ENCODE measurements at places on chromosomes 5 and 9. TPM values are rescaled to one million over a fixed set of nuclear protein-coding genes. Genes with fewer than 3 reads are reported as not detected.

DNA sequence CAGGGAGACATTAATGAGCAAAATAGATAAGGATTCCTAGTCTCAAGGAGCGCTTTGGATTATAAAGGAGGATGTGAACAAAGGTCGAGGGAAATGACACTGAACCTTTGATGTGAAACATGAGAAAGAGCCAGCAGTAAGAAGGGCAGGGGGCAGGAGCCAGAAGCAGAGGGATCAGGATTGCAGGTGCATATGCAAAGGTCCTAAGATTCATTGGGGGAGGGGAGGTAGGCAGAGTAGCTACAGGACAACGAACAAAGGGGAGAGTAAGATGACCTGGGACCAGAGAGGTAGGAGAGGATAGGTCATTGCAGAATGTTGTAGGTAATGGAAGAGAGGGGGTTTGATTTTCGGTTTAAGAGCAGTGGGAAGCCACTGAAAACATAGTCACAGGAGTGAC lies 129.2 kb upstream of the TRPM3 start:
- no peak for DNase-seq

GRCh38 chr5:66722686-66723085 lies 126.5 kb downstream of the MAST4 start:
- no peak for DNase-seq

GRCh38 chr5:151619812-151620460 lies 28.8 kb upstream of the FAT2 start:
- DNase-seq, result no peak

DNA sequence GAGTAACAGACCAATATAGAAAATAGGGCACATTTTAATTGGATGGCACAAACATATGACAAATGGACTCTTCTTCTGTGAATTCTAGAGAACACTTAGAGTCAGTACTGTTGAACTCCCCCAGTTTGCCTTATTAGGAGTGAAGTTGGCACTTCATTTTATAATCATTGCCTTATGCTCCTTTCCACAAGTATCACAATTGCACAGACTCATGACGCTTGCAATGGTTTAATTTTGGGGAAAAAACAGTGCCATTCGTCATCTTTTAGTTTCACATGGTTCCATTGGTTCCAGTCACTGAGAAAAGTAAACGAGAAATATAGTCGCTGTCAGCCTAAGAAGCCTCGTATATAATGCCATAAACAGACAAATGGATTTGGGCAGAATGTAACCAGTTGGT lies 71.2 kb downstream of the LURAP1L start:
- no peak for DNase-seq

DNA sequence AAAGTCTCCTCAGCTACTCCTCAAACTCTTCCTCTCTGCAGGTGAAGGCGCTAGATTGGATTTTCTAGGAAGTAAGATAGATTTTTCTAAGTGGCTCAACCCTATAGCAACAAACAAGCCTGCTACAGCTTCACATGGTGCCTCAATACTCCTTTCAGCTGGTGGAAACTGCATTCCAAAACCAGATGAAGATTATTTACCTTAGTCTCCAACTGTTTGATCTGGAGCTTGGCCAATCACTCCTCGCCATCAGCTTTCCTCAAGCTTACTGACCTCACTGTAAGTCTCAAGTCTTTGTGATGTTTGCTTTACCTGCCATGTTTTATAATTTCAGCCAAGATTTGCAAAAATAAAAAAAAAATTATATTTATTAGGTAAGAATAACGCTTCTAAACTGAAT lies 622.4 kb downstream of the CHSY3 start:
- DNase-seq, result no peak

DNA sequence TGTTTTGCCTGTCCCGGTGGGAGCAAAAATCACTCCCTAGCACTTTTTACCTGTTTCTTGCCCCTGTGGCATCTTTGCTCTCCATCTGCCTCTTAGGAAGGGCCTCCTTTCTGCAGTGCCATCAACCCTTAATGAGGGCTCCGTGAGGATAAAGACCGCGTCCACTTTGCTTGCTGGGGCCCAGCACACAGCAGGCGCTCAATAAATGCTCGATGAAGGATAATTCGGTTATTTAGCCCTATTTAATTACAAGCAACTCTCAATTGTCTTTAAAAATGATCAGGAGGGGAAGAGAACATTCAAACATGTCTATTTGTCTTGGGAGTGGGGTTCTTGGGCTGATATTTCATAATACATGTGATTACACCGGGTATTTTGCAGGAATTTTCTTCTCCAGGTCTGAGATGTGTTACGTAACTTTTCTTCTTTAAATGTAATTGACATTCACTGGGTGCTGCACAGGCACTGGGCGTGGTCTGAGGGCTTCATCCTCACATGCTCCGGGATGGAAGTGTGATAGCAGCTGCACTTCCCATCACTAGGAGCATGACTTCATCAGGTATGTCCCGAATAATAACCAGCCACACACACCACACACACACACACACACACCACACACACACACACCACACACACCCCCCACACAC lies 19.8 kb upstream of the NTNG2 start:
- no peak for DNase-seq

DNA sequence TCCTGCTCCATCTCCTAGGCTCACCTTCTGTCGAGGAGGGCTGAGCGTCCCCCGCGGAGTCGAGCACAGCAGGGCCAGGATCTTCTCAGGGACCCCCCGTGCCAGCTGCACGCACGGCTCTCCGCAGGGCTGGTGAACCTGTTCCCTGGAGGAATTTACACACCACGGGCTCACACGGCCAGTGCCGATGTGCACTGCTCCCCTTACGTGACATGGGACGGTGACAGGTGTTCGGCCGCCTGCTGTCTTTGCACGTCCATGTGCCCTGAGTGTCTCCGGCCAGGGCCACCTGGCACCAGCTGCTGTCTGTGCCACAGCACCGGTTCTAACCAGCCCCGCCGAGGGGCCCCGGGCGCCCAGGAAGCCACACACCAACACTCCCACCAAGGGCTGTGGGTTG lies 8.7 kb upstream of the AGPAT2 start:
- DNase-seq, result no peak

- DNase-seq, result no peak
These were observed 17.1 kb upstream of the IL6ST start for GRCh38 chr5:56011835-56012234.

GRCh38 chr9:137738703-137739102 lies 119.9 kb downstream of the EHMT1 start:
- no peak for DNase-seq

DNA sequence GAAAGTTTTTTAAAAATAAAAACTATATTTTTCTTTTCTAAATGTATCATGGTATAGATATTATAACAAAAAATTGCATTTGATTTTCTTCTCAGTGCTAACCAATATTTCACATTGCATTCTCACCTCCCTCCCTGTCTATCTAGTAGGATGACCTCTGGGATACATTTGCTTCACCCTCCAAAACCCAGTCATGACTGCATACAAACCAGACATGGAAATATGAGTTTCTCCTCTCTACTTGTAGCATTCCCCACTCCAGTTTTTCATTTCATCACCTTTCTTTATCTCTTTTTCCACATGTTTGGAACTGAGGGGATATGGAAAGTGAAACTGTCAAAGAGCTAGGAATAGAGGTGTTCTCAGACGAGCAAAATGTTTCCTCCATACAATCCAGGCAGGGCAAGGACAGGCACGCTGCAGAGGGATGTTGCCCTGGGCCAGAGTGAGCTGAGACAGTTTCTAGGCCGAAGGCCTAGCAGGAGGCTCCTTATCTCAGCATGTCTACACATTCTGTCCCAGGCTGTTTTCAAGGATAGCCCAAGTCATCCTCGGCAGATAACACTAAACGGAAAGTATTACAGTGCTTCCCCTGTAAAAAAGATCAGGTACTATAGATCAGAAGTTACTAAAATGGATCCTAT lies 46.7 kb downstream of the MEF2C start:
- no peak for DNase-seq

DNA sequence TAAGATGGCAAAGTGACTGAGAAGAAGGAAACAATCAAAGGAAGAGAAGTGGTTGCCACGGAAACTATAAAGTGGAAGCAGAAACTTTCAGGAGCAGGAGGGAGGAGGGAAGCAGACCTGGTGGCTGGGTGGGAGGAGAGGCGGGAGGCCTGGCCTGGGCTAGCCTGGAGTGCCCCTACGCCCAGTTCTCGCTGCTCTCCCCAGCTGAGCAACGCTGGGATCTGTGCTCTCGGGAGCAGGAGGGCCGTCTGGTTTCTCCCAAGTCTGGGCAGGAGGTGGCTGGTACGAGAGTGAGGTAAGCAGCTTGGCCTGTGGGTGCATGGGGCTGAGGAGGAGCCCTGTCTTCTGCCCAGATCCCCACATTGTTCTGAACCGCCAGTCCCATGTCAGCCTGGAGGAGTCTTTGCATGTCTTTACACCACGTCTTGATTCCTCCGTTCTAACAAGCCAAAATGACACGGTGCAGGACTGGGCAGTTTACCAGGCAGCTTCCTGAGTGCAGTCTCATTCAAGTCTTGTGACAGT lies 15.0 kb upstream of the DAB2IP start:
- no peak for DNase-seq

GRCh38 chr5:572398-573019 lies 39.6 kb upstream of the CEP72 start:
- no peak for DNase-seq

- DNase-seq, result no peak
These were observed 5.2 kb downstream of the NTMT1 start for GRCh38 chr9:129630967-129631673.

- DNase-seq, result no peak
These were observed 109.0 kb upstream of the DAB2 start for GRCh38 chr5:39533749-39534148.

DNA sequence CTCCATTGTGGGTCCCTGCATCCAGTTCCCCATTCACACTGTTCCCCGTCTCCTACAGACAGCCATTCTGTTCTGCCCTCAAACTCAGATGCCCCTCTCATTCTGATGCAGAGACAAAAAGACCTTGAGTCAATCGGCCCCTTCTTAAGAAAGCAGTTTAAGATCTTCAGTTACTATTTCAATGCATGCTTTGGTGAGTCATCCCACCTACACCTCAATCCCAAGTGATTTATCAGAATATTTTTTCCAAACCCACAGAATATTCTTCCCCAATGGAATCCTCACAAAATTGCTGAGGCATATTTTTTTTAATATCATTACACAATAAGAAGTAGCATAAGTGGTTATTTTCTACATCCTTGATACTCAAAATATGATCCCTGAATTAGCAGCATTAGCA lies 92.4 kb upstream of the SLC1A1 start:
- no peak for DNase-seq

- DNase-seq, result no peak
These were observed 10.3 kb upstream of the CCIN start for GRCh38 chr9:36158917-36159316.

- no peak for DNase-seq
These were observed 55.5 kb upstream of the KLF4 start for GRCh38 chr9:107545036-107545435.

GRCh38 chr9:104232781-104233341 lies 138.8 kb downstream of the SMC2 start:
- DNase-seq, result no peak

DNA sequence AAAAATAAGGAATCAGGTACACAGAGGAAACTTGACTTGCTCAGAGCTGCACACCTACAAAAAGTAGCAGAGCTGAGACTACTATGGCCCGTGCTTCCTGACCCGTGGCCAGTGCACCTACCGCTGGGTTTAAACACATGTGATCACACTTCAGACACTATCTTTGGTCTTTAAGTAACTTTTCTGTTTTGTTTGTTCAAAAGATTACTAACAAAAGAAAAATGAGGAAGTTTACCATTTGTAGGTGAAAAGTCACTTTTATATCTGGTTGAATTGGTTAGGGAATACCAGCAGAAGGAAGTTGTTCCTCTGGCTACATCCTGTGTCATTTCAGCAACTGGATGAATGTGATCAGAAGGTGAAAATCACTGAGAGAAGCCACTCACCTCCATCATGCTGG lies 6.5 kb upstream of the SYK start:
- DNase-seq, result no peak

DNA sequence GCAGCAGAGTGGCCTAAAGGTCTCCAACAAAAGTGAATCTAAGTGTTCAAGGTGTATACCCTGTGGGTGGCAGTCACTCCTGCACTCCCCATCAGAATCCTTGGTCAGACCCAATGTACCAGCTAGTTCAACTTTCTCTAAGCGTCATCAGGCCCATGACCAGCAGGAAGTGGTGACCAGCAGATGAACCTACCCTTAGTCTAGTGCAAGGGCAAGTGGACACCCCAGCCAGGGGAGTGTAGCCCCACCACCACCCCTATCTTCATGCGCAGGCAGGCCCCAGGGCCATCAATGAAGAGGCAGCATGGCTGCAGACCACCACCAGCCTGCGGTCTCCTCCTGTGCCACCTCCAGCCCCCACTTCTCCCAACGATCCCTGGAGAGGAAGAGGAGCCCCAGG lies 213.1 kb downstream of the AGTPBP1 start:
- no peak for DNase-seq

DNA sequence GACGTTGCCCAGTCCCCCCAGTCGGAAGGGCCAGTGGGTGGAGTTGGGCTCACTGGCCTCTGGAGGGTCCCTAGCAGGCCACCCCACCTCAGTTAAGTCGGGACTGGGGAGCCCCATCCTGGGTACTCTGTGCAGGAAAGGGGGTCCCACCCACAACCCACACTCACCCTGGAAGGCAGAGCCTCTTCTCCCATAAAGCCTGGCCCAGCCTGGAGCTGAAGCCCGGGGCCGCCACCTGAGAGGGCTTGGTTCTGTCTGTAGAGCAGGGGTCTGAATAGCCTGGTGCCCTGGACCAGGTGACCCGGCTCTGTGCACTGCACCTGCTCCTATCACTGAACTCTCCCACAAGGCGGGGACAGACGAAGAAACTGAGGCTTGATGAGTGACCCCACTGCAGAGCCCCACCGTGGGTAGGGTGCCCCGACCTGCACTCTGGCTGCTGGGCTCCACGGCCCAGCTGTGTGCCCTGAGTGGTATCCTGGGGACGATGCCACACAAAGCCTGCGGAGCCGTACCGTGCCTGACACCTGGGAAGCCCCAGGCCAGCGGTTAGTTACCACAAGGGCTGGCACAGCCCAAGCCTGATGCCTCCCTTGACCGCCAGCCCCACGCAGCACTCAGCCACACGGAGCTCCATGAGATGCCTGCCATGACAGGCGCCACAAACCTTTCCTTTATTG lies 7.3 kb downstream of the PTGES2 start:
- no peak for DNase-seq

Gene SLC28A3
- not detected for total RNA-seq

Gene IL4
- total RNA-seq, result not detected

Gene PCDHGB4
- 10.2 TPM for total RNA-seq

Gene ASTN2
- 12.2 TPM for total RNA-seq

Gene GABRG2
- not detected for total RNA-seq
